ENCODE measurements at places on chromosomes 6 and 20.

DNA sequence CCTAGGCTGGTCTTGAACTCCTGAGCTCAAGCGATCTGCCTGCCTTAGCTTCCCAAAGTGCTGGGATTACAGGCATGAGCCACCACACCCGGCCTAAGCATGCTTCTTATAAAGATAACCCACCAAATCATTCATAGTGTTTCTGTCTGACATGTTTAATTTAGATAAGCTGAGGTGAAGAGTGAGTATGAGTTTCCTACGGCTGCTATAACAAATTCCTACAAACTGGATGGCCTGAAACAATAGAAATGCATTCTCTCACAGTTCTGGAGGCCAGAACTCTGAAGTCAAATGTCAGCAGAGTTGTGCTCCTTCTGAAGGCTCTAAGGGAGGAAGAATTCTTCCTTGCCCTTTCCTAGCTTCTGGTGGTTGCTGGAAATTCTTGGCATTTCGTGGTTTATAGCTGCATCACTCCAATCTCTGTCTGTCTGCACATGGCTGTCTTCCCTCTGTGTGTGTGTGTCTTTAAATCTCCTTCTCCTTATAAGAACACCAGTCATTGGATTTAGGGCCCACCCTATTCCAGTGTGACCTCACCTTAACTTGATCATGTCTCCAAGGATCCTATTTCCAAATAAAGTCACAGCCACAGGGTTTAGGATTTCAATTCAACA lies 29.9 kb downstream of the MAPK13 start:
- DNase-seq, result no peak

GRCh38 chr6:33469661-33470060 lies 15.3 kb downstream of the ZBTB9 start:
- DNase-seq, result no peak

DNA sequence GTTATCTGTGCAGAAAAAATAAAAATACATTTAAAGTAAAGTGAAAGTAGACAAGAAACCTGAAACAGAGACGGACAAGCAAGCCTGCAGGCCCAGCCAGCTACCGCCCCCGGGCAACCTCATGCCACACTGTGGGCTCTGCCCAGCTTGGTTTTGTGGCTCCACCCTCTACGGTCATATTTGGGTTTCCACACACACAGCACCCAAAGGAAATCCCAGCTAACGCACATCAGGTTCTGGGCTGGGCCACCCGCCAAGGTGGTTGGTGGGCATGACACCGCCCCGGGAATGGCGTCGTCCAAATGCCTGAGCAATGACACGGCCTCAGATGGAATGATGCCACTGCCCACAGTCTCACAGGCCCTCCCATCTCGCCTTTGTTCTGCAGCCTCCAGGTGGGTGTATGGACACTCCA lies 22.9 kb downstream of the FAM110A start:
- DNase-seq, result no peak

DNA sequence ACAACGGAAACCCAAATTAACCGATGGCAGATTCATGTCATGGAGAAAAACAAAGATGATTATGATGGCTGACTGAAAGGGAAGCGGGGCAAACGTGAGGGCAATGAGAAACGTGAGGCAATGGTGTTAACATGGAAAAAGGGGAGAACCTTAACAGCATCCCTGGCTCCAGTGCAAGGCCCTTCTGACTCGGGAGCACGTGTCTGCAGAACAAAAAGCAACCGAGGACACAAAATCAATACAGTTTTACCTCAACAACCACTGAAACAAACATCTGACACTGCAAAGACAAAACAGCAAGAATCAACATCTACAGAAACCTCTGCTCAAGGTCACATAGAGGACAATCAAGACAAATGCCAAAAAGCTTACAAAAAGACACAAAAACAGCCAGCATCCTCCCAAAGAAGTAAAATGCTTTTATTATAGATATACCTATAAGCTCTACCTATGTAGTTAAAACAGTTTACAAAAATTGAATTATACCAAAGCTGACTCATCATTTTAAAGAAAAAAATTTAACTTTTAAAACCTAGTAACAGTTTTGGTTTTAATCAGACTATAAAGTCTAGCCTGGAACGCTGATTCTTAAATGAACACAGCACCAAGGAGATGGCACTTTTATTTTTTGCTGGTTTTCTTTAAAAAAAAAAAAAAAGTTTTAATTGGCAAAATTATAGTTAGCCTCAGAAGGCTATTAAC lies 43.1 kb downstream of the SMLR1 start:
- DNase-seq, result no peak

GRCh38 chr20:22385602-22386305 lies 198.6 kb downstream of the FOXA2 start:
- DNase-seq, result no peak

DNA sequence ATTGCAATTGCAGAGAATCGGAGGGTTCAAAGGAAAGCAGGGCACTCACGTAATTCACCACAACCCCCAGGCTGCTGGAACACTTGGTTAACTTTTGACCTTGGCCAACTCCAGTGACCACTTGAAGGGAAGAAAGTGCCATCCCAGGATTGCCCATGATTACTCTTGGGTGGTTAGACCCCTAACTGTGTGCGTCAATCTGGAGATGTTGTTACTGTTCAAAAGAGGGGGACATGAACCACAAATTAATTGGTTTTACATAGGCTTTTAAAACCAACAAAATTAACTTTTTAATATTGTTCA lies 50.1 kb upstream of the NCOA3 start:
- no peak for DNase-seq

GRCh38 chr6:44672841-44673240 lies 285.3 kb downstream of the CDC5L start:
- no peak for DNase-seq

GRCh38 chr20:63238514-63239125 lies 2.9 kb downstream of the BIRC7 start:
- DNase-seq, result no peak

GRCh38 chr6:14641423-14642135 lies 524.0 kb downstream of the CD83 start:
- DNase-seq, result no peak

GRCh38 chr6:143621876-143622605 lies 55.7 kb upstream of the PHACTR2 start:
- DNase-seq, result no peak

- DNase-seq, result no peak
Measured at GRCh38 chr6:9266741-9267140, 831.4 kb upstream of the SLC35B3 start.

GRCh38 chr6:169997930-169998218 lies 246.5 kb downstream of the ERMARD start:
- no peak for DNase-seq

DNA sequence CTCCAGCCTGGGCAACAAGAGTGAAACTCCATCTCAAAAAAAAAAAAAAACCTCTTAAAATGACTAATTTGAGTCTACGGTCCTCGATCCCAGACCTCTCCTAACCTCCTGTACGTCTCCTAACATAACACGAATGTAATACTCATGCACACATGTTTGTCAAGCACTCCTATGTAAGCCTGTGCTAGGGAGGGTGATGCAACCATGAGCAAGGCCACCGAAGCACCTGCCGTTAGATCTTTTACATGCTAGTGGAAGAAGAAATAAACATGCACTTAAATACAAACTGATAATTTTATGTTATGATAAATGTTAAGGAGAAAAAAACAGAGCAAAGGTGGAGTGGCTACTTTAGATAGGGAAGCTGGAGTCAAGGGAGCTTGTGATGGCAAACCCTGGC lies 72.3 kb upstream of the BEND3 start:
- DNase-seq, result no peak

GRCh38 chr6:106773996-106774629 lies 144.7 kb downstream of the QRSL1 start:
- DNase-seq, result no peak

DNA sequence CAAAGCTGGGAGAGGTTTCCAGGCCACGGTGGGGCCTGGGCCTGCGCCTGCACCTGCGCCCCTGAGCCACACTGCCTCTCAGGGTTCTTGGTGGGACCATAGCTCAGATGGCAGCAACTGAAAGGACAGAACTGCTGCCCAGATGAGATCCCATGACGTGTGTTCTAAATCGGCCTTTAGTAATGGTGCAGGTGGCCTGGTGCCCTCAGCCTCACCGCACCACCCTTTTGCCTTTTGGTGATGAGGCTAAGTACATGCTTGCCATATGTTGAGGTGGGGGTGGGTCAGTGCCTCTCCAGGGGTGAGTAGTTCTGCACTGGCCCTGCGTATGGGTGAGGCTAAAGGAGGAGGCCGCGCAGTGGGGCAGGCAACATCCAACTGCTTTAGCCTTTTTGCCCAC lies 7.4 kb downstream of the PSMG4 start:
- DNase-seq, result no peak

DNA sequence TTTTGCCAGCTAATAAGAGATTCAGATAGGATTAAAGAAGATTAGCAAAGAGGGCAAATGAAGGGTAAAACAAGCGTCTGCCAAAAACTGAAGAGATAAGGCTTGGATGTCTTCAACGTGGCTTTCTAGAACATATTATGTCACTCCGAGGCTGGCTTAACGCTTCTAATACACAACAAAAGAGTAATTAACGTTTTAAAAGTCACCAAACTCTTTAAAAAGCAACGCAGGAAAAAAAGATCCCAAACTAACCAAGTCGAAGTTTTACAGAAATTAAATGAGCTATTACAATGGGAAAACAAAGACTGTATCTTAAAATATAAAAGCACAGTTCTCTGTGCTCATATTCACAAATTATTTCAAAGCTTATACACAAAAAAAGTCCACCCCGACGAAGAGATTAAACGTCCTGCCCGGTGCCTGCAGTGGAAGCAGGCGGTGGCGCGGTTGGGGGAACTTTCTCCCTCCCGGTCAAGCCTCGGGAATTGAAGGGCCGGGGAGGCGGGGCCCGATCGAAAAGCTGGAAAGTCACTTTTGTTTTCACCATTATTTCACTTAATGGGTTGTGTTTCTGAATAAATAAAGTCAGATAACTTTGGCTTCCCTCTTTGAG lies 1.2 kb downstream of the MAK start:
- DNase-seq, result no peak

GRCh38 chr20:23654000-23654399 lies 16.2 kb upstream of the CST3 start:
- DNase-seq, result no peak

GRCh38 chr20:1171461-1172093 lies 13.2 kb downstream of the TMEM74B start:
- DNase-seq, result no peak

DNA sequence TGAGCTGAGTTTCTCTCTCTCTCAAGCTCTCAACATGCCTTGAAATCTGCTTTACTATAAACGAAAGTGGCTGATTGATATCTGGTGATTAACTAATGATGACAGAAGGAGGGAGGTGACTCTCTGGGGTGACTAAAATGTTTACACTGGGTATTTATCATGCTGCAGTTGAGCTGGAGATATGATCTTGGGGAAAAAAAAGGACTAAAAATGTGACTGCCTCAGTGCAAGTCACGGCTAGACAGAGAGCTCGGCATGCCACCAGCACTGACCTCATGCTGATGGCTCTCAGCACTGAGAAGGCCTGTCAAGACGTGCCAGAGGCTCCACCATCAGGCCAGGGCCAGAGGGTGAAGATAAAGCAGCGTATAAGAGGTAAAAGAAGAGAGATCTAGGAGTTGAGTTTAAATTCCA lies 103.1 kb upstream of the SPACA1 start:
- DNase-seq, result no peak

GRCh38 chr6:79249136-79249535 lies 14.7 kb upstream of the HMGN3 start:
- no peak for DNase-seq

- no peak for DNase-seq
Measured at GRCh38 chr6:90005048-90005827, 111.0 kb downstream of the GJA10 start.
